ENCODE measurements at places on chromosomes 7 and 10.

- DNase-seq, result no peak
Observed at GRCh38 chr7:80875537-80876120, 43.2 kb downstream of the SEMA3C start.

DNA sequence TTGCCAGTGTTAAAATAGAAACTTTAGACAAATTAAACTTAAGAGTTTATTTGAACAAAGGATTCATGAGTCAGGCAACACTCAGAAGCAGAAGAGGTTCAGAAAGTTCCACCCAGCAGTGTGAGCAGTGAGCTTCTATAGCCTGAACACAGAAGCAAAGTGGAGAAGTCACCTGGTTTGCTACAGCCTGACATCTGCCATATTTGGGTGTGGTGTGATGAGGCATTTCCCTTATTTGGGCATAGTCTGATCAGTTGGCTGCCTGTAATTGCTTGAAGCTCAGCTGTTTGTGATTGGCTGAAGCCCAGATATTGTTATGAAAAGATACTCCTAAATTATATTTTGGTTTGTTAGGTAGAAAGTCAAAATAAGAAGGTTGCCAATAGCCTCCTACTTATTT, 39.1 kb downstream of the VWC2 start:
- DNase-seq, result no peak

DNA sequence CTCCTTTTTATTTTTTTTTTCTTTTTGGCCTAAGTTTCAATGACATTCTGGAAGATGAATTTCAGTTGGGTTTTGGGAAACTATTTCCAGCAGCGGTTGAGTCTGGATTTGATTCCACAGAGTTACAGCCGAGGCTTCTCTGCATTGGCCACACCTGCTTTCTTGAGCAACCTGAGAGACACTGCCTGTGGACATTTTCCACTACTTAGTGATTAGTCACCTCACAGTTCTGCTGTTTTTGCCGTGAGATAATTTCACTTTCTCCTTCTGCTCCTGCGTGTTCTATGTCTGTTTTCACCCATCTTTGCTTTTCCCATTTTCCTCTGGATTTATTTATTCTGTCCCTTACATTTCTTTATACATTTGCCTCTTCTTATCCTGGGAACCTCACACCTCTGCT, 243.0 kb downstream of the BICC1 start:
- no peak for DNase-seq

DNA sequence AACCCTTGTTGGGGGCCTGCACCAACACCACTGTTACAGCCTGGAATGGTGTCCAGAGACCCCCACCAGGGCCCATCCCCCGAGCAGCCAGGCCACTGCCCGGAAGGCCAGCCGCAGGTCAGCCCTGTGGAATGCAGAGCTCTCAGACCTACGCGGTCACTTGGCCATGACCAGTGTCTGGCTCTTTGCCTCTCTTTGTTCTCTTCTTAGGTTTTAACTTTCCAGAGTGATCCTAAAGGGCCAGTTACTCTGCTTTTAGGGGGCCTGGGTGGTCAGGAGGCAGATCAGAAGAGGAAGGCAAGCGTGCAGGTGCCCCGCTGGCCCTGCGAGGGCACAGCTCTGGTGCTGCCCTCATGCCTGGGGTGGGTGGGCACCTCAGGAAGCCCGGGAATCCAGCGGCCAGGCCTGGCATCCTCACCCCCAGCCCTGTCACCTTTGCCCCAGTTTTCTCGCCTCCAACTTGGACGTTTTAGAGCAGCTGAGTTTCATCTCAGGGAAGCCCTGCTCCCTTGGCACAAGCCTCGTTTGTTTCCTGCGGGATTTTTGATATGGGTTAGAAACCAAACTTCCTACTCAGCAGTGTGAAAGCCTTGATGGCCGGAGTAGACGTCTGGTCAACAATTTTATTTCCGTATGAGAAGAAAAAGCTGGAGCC, 62.5 kb upstream of the CHST15 start:
- no peak for DNase-seq

- DNase-seq, result no peak
Observed at GRCh38 chr10:129690248-129691070, 223.4 kb downstream of the MGMT start.

- DNase-seq, result no peak
Observed at GRCh38 chr7:2818121-2818520, 26.0 kb downstream of the GNA12 start.

GRCh38 chr10:91617072-91617609, 15.7 kb downstream of the PPP1R3C start:
- DNase-seq, result no peak

GRCh38 chr10:5281356-5281755, 83.4 kb upstream of the UCN3 start:
- no peak for DNase-seq

GRCh38 chr10:121655254-121656144, 57.3 kb upstream of the FGFR2 start:
- DNase-seq, result no peak

DNA sequence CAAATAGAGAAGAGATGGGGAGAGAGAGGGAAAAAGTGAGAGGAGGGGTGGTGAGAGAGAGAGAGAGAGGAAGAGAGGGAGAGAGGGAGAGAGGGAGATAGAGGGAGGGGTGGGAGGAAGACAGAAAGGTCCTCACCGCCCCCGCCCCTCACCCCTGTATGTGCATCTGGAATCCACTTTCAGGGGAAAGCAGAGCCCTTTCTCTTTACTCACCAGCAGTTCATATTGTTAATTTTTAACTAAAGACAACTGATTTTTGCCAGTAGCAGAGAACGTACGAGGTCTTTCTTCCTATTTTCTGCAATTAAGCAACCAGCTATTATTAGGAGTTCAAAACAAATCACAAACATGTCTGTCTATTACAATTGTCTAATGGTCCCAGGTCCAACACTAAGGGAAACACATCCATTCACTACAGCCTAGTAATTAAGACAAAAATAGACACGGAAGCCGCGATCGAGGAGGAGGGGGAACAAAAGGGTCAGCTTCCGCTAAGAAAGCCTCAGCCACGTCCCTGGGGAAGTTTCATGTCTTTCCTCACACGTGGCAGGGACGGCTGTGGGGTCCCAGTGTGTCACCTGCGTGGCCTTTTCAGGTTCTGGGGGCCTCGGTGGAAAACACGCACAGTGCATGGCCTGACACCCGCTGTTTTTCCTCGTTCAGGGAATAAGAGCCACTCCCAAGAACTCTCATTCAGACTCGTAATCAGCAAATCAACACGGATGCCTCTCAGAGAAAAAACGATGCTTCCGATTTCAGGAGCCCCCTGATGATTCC, 572.0 kb downstream of the PTPRN2 start:
- DNase-seq, result no peak

DNA sequence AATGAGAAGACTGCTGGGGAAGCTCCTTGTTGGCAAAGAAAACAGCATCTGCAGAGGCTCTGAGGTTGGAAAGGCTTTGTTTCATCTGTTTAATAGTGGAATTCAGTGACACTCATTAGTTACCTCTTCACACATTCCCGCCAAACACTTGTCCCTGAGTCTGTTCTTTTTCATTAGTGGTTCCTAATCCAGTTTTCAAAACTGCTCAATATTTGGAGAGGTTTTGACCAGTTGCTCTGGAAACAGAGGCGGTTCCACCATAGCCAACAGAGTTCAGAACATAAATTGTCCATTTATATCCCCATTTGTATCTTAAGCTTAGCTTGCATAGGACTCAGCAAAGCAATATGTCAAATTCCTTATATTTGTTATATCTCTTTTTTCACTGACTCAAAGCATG, 754.6 kb downstream of the AUTS2 start:
- no peak for DNase-seq

GRCh38 chr10:86878983-86879713, 78.3 kb downstream of the MMRN2 start:
- DNase-seq, result no peak

DNA sequence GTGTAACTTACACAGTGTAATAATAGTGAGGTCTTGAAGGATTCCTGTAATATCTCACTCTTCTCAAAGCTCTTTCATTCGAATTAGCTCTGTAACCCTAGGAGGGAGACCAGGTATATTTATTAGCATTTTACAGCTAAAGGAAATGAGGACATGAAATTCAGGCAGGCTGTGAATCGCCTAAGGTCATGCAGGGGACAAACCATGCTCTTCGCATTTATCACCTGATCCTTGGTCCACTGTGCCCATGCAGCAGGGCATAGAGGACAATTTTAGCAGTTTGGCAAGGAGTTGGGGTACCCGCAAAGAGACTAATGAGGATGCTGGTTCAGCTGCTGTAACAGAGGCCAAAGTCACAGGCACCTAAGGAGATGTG, 14.8 kb upstream of the LAMB1 start:
- DNase-seq, result no peak

- DNase-seq, result no peak
Observed at GRCh38 chr7:159148430-159149395, 4.0 kb upstream of the VIPR2 start.

DNA sequence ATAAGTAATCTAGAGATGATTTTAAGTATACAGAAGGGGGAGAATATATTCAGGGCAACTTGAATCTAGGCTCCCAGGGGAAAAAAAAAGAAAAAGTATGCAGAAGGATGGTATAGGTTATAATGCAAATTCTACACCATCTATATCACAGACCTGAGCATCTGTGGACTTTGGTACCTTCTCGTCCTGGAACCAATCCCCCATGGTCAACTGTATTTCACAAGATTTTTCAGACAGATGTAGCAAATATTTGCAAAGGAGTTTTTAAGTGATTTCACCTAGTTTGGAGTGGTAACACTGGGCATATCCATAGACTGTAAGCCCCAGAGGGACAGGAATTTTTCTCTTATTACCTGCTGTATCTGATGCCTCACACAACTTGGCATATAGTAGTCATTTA, 58.8 kb downstream of the NOC3L start:
- no peak for DNase-seq

GRCh38 chr7:41188163-41189130, 514.4 kb downstream of the INHBA start:
- DNase-seq, result no peak

- DNase-seq, result no peak
Observed at GRCh38 chr10:60518745-60519144, 129.1 kb upstream of the ANK3 start.

DNA sequence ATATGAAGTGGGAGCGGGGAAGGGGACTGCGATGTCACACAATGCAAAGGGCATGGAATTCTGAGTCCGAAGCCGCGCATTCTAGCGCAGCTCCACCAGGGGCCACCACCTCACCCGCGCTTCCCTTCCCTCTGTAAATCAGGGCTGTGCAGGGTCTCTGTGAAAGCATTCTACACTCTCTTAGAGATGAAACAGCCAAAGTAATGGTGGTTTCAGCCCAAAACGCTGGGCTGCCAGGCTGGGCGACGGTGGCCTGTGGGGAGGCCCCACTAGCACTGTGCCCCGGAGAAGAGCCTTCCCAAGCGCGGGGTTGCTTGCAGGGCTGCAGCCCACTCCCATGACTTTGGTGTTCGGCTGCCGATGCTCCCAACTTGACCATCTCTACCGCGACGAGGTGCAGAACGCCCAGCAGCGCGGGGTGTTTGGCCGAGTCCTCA, 11.4 kb downstream of the ATG9B start:
- no peak for DNase-seq

DNA sequence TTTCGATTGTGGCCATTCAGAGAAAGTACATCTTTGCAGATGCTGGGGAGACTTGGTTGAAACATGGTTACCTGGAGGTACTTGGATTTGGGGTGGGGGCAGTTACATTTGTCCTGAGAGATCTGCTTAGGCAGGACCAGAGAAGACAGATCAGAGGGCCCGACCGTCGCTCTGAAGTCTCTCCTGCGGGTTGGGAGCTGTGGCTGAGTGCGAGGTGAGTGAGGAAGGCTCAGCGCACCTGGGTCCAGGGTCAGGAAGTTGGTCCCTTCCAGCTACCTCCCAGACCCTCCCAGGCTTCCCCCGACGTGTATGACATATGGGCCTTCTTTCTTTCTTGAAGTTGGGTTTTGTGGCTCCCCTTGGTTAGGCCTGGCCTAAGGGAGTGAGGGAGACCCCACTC, 56.3 kb downstream of the LHPP start:
- DNase-seq, result no peak

GRCh38 chr7:50920031-50920635, 137.4 kb upstream of the GRB10 start:
- no peak for DNase-seq

DNA sequence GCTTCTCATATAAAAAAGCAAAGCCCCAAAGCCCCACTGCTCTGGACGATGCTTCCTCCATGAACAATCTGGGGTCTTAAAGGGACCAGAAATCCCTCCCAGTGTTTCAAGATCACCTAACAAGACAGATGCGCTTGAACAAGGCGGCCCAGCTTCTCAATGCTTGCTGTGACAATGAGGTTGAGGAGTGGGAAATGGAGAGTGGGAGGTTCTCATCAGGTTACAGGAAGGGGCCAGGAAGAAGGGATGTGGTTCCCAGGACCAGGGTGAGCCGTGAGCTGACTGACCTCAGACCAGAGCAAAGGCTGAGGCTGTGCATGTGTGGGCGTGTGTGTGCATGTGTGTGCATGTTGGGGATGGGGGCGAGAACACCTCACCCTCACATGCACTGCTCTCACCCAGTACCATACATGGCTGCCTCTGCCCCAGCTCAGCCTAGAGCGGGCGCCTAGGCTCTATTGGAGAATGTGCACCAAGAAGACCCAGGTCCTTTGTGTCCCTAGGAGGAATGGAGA, 220.8 kb upstream of the GPR26 start:
- DNase-seq, result no peak

DNA sequence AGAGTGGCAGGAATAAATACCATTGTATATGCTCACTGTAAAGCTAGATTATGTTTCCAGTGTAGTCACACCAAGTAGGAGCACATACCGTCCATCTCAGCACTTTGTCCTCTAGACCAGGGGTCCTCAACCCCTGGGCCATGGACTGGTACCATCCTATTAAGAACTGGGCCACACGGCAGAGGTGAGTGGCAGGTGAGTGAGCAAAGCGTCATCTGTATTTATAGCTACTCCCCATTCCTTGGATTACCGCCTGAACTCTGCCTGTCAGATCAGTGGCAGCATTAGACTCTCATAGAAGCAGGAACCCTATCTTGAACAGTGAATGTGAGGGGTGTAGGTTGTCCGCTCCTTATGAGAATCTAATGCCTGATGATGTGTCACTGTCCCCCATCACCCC, 735.3 kb downstream of the MAGI2 start:
- DNase-seq, result no peak

DNA sequence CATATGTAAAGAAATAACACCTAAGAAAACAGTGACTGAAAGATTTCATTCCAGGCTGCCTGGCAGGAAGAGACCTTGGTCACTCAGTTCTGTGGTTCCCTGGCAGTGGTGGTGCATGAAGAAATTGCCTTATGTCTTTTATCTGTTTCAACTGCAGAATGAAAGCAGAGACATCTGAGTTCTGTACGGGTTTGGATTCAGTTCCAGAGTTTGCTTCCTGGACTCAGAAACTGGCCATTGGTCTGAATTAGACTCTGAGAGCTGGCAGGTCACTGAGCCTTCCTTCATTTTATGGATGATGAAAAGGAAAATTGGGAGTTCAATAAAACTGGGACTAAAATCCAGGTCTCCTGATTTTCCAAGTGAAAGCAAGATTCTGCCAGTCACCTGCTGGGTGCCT, 428.9 kb upstream of the AUTS2 start:
- DNase-seq, result no peak

- DNase-seq, result no peak
Observed at GRCh38 chr7:47710201-47710935, 128.5 kb upstream of the TNS3 start.

GRCh38 chr10:49212783-49213182, 24.6 kb upstream of the TMEM273 start:
- no peak for DNase-seq
